Activated naive CD8-positive, alpha-beta T cell treated with anti-CD3 and anti-CD28 coated beads, Interleukin-2, amount 50 U/mL, for 24 hours (primary cell): ENCODE measurements at places on chromosomes 2 and 18.

DNA sequence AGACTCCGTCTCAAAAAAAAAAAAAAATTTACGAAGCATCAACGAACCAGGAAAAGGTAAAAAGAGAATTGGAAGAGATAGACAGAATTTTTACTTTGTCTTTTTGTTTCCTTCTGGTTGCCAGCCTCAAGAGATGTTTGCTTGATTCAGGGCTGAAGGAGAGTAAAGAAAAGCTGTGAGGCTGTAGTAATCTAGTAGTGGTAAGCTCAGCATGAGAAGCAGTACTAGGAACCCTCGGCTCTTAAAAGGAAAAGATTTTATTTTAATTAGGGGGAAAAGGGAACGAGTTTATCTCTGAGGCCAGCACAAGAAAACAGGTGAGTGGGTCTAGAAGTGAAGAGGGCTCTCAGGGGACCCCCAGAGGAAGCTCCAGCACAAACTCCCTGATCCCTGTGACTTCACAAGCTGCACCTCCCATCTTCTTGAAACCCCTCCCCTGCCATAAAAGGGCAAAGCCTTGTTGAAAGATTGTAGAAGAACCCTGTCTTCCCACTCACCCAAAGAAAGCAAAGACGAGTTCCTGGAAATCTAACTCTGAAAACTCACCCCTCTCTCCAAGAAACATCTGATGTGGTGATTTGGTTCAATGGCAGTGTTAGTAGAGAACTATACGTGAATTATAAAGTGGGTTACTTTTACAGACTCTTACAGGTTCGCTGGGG lies 8.6 kb downstream of the RBMS1 start:
- H3K4me1 ChIP-seq: peaks cover 75% of the 10 kb centered on the region
- H3K27ac ChIP-seq: peak overlapping the region; percentile 78
- no peak for DNase-seq
- H3K27me3 ChIP-seq: no peaks in the 10 kb centered on the region

GRCh38 chr2:64609942-64610281 lies 43.8 kb downstream of the SERTAD2 start:
- H3K4me3 ChIP-seq: peak overlapping the region; percentile 60
- H3K27ac ChIP-seq: peak overlapping the region; percentile 49
- H3K27me3 ChIP-seq: no peaks in the 10 kb centered on the region

- no peak for DNase-seq
- no peaks in the 10 kb centered on the region for H3K27me3 ChIP-seq
- no peak overlapping the region for H3K4me3 ChIP-seq
- no peaks in the 10 kb centered on the region for H3K36me3 ChIP-seq
- no peaks in the 10 kb centered on the region for H3K4me1 ChIP-seq
These were observed 484.8 kb upstream of the UBE2E3 start for GRCh38 chr2:180495606-180496005.

DNA sequence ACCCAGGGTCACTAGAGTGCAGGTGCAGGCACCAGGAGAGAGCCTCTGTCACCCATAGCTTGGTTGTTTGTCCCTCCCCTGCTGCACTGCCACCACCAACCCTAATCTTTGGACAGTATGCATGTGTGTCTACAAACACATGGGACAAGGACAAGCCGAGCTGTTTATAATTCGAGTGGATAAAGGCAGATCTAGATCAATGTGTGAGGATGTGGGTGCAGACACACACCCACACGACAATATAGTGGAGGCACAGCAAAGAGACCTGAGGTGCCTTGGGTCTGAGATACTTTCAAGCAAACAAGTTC lies 199.2 kb downstream of the TNS1 start:
- DNase-seq: no peak
- peaks cover 4% of the 10 kb centered on the region for H3K4me1 ChIP-seq
- H3K36me3 ChIP-seq: no peaks in the 10 kb centered on the region
- no peak overlapping the region for H3K27ac ChIP-seq
- no peaks in the 10 kb centered on the region for H3K27me3 ChIP-seq

DNA sequence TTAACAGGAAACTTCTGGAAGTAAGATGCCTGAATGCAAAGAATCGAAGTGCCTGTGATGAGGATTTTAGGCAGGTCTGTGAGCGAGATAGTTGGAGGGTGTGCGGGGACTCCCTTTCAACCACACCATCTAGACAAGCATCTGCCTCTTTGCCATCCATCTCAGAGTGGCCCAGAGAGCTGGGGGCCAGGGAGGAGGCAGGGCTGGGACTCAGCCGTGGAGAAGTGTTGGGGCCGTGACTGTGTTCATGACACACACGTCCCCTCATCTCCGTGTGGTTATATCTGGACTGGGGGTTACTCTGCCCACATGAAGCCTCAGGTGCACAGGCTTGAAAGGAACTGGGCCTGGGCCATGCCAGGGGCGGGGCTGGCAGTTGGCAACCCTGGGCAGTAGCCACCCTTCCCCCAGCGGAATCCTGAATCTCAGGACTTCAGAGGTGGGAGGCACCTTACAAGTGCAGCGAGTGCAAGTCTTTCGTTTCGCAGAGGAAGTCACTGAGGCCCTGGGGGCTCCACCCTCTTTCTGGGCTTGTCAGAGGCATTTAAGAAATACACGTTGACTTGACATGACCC lies 112.5 kb downstream of the SLC4A3 start:
- no peak overlapping the region for H3K4me3 ChIP-seq
- H3K36me3 ChIP-seq: no peaks in the 10 kb centered on the region
- peaks cover 8% of the 10 kb centered on the region for H3K27me3 ChIP-seq
- H3K4me1 ChIP-seq: no peaks in the 10 kb centered on the region
- no peak overlapping the region for H3K27ac ChIP-seq
